Nephron progenitor cell (in vitro differentiated cells): ENCODE measurements at places on chromosomes 5 and 9.

- DNase-seq, result no peak
These were observed 118.6 kb downstream of the PDE8B start for GRCh38 chr5:77328930-77329647.

GRCh38 chr9:71306134-71306533 lies 184.7 kb upstream of the TRPM3 start:
- DNase-seq, result no peak

GRCh38 chr9:134657666-134658377 lies 16.2 kb downstream of the COL5A1 start:
- DNase-seq, result peak; percentile 3

DNA sequence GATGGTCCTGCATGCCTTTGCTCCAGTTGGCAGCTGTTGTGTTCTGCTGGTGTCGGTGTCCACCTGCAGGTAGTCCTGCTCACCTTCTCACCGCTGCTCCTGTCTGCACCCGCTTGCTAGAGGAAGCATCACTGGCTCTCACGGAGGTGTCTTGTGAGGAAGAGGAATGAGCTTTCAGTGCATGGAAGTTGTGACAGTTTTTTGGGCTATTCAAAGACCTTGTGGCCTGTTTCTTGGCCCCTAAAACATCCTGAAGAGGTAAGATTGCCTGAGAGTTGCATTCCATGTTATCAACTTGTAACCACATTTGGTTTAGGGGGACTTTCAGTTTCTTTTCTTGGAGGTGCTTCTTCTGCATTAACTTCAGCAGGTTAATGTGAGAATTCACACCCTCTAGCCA lies 85.6 kb downstream of the MACROH2A1 start:
- DNase-seq, result no peak

GRCh38 chr5:107499237-107499636 lies 171.5 kb downstream of the EFNA5 start:
- no peak for DNase-seq

- no peak for DNase-seq
These were observed 161.2 kb upstream of the CHD1 start for GRCh38 chr5:99089822-99090549.

GRCh38 chr5:109406719-109407118 lies 3.1 kb downstream of the PJA2 start:
- DNase-seq, result no peak

DNA sequence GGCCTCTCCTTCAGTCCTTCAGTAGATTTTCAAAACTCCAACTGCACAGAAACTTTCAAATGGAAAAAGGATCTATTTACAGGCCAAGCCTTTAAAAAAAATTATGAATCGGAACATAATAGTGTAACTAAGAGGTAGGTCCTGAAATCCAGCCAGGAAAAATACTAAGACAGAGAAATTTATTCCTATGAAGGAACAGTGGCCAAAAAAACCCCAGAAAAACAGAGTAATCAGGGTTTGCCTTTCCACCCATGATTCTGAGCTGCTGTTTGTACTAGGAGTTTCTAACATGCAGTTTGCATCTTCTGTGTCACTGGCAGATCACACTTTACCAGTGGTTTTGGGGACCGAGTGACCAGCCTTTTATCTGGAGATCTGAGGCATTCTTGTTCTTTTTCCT lies 93.1 kb upstream of the TMED7 start:
- DNase-seq, result no peak

DNA sequence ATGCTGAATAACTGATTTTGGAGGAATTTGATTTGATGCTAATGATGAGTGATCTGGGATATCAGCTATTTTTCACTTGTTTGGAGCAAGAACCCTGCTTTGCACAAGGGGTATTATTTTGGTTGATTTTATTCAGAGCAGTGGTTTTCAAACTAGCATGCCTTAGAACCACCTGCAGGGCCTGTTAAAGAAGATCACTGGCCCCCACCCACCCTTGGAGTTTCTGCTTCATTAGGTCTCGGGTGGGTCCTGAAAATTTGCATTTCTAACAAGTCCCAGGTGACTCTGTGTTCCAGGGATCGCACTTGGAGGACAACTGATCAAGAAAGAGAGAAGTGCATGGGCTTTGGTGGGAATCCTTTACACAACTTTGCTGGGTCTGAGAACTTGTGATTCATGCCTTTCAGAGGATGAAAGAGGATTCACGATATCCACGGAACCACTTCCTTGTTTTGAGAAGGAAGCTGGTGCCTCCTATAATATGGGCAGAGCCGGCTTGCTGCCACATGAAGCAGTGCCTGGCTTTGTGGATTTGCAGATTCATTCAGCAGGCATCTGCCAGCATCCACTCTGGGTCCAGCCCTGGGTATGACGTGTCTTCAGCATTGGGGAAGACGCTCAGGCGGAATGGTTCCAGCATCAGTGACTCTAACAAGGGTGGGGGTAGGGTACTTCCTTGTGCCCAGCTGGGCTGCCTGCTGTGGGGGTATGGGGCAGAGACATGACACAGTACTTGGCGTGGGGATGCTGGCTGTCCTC lies 106.6 kb upstream of the PITX1 start:
- DNase-seq, result no peak

- DNase-seq, result no peak
These were observed 79.9 kb downstream of the RGS3 start for GRCh38 chr9:113543296-113543981.

GRCh38 chr5:83184534-83184933 lies 107.2 kb downstream of the XRCC4 start:
- DNase-seq, result no peak

DNA sequence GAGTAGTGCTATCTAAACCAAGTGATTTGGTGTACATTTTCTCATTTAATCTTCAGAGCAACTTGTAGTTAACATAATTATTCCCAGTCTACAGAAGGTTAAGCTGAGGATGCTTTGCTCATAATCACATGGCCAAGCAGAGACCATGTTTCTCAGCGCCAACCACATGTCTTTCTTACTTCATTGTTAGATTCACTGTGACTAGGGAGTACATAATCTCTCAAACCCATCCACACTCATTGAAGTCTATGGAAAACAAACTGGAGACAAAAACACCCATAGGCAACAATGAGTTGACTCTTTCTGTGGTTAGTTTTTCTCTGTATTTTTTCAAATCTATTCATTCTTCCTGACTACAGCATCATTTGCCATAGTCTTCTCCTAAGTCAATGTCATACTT lies 281.7 kb upstream of the PTGER4 start:
- no peak for DNase-seq

DNA sequence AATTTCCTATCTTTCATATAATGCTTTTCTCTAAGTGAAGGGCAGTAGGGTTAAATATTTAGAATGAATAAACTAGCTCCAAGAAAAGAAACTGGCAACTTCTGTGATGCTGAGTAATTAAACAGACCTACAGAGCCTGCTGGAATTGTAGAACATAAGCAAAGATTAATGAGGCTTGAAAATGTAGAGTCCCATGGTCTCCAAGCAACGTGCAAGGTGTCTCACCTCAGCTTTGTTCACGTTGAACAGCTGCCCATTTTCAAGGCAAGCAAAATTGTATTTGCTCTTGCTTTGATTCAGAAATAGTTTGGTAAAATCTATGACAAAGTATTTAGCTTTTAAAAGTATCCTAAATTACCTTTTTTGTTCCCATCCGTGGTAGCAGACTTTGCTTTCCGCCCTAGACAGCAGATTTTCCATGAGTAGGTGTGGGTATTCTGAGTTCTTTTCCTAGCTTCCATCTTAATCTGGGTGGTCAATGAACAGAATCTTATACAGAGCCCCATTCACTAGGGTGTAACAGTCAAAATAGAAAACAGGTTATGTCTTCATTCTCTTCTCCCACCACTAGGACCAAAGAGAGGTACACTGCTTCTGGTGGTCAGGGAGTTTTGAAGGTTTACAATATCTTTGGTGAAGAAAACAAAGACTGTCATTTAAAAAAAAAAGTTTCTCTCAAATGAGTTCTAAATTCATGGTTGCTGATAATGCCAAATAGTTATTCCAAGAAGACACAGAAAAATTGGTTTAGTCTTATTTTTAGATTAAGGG lies 52.1 kb upstream of the TYRP1 start:
- no peak for DNase-seq

DNA sequence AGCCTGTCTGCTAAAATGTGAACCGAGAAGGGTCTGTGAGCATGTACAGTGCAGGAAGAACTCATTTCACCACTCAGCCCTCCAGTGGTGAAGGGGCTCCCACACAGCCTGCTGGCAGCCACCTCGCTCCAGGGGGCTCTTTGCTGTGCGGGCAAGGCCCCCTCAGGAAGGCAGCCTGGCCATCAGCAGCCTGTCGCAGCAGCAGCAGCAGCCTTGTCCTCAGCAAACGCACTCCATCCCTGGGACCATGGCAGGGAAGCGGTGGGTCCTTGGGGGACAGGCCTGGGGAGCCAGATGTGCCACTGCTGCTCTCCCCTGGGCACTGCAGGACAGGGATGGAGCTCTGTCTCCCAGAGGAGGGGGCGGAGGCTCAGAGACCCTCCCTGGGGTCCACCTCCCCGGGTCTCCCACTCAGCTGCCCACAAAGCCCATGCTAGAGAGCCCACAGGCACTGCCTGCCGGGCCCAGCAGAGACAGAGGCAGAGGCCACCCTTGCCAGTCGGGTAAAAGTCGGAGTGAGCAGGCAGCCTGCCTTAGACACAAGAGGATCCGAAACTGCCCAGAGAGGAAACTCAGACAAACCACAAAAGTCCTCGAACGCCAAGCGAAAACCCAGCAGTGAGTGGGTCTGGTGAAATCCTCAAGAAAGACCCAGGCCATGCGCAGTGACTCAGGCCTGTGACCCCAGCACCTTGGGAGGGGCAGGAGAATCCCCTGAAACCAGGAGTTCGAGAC lies 8.0 kb downstream of the BRD3 start:
- DNase-seq, result no peak

- DNase-seq, result no peak
These were observed 30.8 kb downstream of the SMIM3 start for GRCh38 chr5:150809363-150809762.

- no peak for DNase-seq
These were observed 163.2 kb downstream of the HCN1 start for GRCh38 chr5:45532826-45533624.

DNA sequence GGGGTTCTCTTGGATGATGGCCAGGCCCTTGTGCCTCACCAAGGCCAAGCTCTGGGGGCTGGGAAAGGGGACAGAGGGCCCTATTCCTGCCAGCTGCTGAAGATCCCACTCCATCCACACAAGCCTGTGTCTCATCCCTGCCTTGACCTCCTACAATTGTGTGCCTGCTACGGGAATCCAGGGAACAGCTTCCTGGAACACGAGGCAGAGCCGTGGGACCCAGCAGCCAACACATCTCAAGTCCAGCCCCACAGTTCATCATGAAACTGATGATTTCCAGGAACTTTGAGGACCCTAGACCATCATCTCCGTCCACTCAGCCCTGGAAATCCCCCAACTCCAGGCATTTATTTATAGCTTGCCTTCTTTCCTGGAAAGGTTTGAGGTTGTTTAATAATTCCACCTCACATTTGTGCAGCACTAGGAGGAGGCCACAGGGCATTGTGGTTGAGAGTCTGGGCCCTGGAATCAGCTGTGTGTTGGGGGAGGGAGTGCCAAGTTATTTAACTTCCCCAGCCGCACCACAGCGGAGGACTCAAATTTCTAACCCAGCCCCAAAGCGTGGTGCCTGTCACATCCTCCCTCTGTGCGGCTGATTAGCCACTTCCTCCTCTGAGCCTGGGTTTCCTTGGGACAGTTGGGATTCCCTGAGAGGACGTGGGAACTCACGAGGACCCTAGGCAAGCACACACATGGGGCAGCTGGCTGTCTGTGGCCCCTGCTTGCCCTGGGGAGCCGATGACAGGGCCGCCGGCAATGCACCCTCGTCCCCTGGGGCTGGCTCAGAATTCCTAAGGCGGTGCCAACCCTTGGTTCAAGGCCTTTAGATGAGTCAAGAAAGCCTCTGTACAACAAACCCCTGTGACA lies 58.2 kb upstream of the GGTA1 start:
- DNase-seq, result peak; percentile 62

DNA sequence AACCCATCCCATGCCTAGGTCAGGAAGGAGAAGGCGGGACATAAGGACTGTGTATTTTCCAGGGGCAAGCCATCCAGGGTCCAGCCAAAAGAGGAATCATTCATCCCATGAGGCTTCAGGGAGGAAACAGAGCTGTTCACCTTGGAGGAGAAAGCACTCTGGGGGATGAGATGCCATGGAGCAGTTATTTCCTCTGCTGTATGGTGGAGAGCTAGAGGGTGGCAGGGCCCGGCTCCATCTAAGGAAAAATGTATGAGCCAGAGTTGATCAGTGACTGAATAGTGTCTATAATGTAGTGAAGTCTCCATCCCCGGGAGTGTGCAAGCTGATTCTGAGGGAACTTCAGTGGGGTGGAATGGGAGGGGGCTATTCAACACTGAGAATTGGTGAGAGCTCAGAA lies 8.0 kb downstream of the ENHO start:
- DNase-seq, result no peak

DNA sequence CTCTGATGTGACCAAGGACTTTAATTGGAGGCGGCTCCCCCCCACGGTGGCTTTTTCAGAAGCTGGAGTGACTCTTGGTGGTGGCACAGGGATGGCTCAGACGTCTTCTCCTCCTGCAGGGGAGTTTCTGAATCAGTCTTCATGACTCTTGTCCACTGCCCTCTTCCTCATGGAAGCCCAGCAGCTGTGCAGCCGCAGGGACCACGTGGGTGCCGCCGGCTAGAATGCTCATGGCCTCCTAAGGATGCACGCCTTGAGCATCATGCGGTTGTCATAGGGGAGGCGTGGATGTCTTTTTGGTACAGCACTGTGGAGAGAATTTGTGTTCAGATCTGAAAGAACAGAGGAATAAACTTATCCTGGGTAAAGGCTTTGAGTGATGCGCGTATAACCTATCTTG lies 1.3 kb downstream of the TEX53 start:
- DNase-seq, result no peak

DNA sequence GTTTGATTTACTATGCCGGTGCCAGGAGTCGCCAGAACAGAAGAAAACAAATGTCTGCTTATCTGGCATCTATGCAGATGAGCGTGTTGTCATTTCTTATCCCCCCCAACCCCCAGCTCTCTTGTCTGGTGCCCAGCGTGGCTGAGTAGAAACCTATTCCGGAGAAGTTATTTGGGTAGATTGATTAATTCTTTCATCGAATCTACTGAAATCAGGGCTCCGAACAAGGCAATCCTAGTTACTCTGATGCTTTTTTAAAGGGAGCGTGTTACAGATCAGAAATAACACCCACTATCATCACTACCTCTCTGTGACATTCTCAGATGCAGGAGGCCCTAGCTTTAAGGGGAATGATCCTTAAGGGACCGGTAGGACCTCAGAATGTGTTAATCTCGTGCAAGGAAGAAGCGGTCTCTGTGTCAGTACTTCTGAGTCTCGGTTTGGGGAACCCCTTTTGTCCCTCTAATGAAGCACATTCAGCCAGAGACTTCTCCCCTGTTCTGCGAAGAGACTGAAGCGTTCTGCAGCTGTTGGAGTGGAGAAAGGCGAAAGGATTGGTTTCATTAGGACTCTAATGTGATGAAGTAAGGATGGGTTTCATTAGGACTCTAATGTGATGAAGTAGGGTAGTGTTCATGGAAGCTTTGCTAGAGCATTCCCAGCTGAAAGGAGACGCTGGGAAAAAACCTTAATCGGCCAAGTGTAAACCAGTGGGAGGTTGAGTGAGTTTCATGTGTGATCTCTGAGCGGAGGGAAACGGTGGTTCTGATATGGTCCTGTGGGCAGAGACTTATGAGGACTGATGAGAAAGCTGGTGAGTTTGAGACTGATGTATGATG lies 1.5 kb downstream of the PIP5K1B start:
- DNase-seq, result no peak
